Stimulated activated CD8-positive, alpha-beta memory T cell treated with anti-CD3 and anti-CD28 coated beads, Interleukin-4, amount 100 ng/mL, for 1 hour (primary cell): ENCODE measurements at places on chromosomes 7 and 10.

DNA sequence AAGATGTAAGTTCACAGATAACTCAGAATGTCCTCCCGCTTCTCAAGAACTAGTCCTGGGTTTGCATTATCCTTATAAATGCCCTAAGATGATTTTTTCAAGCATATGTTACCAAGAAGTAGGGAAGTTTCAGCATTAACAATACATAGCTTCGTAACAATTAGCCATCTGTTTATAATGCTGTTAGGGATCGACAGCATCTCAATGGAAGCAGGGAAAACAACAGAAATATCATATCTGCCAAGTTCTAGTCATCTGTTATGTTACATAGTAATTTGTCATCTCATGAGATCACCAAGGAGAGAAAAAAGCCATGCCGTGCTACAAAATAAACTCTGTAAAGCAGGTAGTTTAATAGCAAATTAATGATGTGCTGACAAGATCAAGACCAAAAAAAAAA, 731.5 kb upstream of the C7orf33 start:
- DNase-seq, result no peak

DNA sequence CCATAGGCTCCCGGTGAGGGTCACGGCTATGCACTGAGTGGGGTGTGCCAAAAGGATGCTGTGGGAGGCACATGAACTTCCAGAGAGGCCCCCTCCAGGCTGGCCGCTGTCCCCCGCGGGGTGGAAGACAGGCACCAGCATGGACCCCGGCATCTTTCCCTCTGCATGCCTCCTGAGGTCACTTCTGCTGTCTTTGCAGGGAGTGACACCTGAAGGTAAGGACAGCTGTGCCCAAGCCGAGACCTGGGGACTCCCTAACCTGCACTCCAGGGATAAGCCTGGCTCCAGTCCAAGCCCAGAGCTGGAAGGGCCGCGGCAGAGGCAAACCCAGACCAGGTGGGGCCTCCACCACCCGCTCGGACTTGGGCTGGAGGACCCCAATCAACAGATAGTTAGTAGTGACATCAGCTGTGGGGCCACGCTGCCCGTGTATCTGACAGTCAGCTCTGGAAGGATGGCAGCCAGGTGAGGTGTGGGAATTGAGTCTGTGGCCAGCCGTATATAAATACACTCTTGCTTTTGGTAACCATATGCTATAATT, 340.7 kb upstream of the MKI67 start:
- DNase-seq, result no peak

DNA sequence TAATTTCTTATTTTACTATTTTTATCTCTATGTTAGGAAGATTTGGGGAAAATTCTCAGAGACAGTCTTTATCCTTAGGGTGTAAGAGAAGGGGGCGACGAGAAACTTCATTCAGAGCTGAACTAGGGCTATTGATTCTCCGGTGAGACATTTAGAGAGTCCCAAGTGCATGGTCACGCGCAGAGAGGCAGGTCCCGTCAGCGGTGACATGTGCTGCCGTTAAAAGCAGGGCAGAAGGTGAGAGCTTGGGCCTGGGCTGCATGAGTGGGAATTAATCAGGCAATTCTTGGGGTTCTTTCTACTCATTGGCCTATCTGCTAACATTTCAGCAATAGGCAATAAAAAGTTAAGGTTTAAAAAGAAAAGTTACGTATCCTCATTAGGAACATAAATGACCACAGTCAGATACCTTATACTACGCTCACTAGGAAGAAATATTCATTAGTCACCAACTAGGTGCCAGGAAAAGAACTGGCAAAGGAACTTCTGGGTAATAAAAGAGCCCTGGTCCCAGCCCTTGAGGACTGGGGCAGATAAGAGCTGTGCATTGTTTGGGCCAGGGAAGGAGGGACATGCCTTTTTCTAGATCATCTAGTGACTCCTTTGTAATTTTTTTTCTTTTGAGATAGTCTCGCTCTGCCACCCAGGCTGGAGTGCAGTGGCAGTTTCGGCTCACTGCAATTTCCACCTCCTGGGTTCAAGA, 21.2 kb downstream of the PRKCQ start:
- DNase-seq, result no peak

DNA sequence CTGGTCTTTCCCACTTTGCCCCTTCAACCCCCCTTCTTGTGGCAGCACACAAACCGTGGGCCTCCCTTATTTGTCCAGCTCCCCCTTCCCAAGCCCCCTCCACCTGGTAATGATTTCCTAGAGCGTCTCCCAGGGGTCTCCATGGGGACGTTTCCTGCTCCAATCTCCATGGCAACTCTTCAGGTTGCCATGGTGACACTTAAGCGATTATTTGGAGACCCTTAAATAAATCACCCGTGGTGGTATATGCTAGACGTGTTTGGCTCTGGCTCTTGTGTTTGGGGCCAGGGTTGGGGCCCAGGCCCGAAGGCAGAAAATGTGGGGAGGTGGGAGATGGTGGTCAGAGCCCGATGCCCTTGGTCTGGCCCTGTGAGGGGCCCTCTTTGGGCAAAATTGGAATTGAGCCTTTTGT, 41.1 kb upstream of the DLG5 start:
- no peak for DNase-seq

- DNase-seq, result no peak
Measured at GRCh38 chr10:120286280-120286679, 170.7 kb upstream of the PLPP4 start.

GRCh38 chr7:105198223-105198622, 184.2 kb downstream of the KMT2E start:
- DNase-seq, result no peak

GRCh38 chr10:105023211-105024111, 382.4 kb downstream of the SORCS3 start:
- no peak for DNase-seq

GRCh38 chr10:71273506-71273905, 45.6 kb upstream of the SLC29A3 start:
- DNase-seq, result no peak

DNA sequence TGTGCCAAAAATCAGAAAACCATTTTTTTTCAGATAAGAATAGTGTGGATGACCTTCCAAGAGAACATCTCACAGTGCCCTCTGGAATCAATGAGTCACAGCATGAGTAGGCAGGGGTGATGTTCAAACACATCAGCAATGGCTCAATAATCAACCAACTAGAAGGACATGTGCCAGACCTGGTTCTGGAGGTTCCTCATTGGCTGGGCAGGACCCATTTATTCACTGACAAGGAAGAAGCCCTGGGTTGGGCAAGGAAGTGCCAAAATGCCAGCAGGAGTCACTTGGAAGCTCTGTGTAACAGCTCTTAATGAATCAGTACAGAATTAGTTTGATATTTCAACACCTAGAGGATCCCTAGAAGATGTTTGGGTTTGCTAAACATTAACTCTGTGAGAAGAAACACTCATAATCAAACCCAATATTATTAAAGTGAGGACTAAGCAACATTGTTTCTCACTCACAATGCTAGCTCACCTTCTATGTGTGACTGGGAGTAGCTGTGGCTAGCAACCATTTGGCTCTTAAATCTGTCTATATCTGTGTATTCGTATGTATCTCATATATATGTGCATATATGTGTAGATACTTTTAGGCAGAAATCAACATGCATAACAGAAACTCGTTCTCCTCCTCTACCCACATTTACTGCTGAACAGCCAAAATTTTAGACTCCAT, 72.3 kb upstream of the APBB1IP start:
- no peak for DNase-seq

GRCh38 chr10:60149003-60149402, 240.7 kb downstream of the ANK3 start:
- DNase-seq, result no peak

- DNase-seq, result no peak
Measured at GRCh38 chr7:149819141-149819960, 18.8 kb upstream of the ZNF862 start.

- DNase-seq, result no peak
Measured at GRCh38 chr10:72013202-72013945, 49.2 kb downstream of the CHST3 start.

GRCh38 chr10:93245147-93245546, 171.5 kb downstream of the CYP26A1 start:
- no peak for DNase-seq

DNA sequence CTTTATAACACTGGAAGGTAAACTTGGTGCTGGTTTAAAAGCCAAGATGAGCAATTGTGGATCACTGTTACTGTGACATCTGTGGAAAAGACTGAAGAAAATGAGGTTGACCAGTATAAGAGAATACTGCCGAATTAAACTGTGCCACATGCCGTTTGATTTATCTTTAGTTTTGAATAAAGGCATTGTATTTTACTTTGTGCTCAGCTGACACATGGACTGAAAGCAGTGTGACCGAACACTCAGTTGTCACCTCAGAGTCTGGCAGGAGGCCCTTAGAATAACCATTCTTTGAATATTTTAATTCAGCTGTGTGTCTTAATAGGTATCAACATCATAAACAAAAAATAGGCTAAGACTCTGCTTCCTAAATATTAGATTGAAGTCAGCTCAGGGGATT, 133.7 kb upstream of the GJD4 start:
- DNase-seq, result no peak

- no peak for DNase-seq
Measured at GRCh38 chr7:159192013-159192412, 47.3 kb upstream of the VIPR2 start.
